ENCODE measurements at places on chromosomes 3 and 15.
A peak's percentile ranks its signal among the peaks of the same experiment; 100 is the strongest.

DNA sequence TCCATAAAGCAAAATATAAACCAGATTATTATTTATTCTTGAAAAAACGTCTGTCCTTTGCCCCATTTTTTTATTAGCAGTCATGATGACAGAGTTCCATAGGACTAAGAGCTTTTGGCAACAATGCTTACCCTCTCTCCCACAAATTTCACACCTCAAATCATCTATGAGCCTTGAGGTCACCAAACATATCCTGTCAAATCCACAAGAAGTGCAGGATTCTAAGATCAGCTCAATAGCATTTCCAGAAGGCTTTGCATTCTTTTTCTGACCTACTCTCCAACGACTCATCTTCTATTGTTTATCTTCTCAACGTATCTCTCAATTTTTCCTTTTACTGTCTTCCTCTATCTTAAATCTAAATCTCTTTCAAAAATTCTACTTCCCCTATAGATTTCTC is 619.1 kb upstream of the BCHE start:
- DNase-seq, result no peak

DNA sequence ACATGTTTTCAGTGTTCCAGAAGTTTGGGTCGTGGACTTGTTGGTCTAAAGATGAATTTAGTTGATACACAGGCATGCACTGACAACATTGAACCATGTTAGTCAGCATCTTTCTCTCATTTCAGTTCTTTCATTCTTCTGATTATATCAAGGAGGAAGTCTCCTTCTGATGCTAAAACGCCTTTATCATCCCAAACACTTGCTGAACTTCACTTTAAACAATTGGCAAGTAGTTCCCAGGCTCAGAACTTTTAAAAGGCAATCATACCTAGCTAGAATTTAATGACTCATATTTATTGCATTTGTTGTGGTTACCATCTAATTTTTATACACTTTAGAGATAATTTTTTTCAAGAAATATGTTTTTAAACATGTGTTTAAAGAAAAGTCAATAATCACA is 15.9 kb downstream of the LMCD1 start:
- DNase-seq, result no peak

DNA sequence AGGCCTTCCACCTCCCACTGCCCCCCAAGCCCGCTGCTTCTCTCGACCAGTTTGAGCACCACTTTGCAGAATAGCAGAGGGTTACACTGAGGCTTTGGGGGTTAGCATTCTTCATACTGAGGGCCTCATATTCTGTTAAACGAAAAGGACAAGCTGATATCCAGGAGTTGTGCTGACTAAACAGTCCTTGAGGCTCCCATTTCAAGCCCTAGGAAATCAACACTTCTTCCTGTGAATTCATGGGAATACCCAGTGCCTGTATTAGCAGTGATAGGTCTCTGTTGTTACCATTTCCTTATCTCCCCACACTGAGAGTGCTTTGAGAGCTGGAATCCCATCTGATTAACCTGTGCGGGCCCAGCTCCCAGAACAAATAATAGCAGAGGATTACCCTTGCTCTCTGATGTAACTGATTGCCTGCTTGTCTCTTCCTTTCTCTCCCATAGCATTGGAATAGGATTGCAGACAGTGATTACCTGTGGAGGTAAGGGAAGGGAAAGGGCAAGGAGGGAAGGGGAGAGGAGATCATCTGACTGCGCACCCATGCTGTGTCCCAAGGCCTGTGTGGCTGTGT is 930 bp downstream of the FBXW12 start:
- DNase-seq, result no peak

- no peak for DNase-seq
These were observed 118.7 kb upstream of the PTPRG start for GRCh38 chr3:61442696-61443095.

- no peak for DNase-seq
These were observed 94.3 kb downstream of the AQP9 start for GRCh38 chr15:58232281-58233065.

DNA sequence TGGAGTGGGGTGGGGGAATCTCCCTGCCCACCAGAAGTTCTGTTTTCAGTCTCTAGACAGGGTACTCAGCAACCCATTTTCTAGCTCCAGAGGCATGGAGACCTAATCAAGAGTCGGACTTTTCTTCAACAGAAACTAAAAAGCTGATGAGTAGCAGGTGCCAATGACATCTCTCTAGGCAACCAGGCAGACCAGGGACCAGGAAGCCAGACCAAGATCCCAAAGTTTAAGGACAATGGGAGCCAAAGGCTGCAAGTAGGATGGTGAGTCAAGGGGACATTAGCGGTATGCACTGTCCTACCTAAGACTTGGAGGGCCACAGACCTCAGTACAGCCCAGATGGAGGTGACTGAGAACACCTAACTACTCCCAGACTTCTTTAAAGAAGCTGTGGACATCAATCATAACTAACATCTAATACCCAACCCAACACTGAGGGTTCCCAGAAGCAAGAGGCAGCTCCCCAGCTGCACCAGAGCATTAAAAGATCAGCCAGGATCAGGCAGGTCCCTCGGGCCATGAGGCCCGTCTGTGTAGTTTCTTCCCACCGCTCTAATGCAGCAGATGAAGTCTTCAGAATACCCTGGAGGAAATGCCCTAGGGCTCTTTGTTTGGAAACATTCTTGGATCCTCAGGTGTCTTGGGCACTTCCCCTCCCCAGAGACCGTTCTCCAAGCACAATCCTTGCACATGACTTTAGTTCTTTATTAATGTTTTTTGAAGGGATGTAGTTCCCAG is 979 bp downstream of the CCDC71 start:
- DNase-seq, result peak; percentile 35

DNA sequence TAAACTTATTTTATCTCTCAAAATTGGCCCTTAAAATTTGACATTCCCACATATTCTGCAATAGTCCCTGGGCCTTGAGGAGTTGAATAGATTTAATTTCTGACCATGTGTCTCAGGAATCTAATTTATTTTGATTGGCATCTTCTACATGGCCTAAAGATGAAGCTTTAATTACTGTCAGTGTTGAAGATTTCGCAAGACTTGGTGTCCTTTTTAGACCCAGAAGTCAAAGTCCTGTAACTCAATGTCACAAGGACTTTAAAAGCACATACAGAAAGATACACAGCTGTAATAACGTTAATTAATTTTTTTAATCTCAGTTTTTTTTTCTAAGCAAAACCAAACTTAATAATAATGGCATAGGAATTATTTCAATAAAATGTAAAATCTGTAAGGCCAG is 163.9 kb downstream of the SUCNR1 start:
- no peak for DNase-seq

- DNase-seq, result no peak
These were observed 12.7 kb downstream of the SLC6A20 start for GRCh38 chr3:45783667-45784066.

- no peak for DNase-seq
These were observed 39.5 kb downstream of the MFSD1 start for GRCh38 chr3:158841387-158841786.

DNA sequence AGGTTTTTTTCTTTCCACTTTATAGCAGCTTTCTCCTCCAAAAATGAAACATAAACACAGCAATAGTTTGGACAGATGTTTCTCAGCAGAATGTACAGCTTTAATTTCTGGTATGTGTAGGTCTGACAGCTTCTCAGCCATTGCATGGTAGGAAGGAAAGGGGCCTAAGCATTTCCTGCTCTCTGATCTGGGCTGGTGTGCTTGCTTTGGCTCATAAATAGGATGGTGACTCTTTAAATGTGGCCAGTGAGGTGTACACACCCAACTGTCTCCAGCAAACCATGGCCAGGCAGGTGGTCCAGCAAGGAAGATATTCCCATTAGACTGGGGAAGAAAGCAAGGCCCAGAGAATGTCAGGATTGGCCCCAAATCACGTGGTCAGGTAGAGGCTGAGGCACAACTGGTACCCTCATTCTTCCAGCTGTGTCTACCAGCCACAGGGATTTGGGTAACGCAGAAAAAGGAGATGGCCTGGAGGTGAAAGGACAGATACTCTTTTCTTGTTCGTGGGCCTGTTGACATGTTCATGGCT is 52.1 kb downstream of the ITGA11 start:
- no peak for DNase-seq

DNA sequence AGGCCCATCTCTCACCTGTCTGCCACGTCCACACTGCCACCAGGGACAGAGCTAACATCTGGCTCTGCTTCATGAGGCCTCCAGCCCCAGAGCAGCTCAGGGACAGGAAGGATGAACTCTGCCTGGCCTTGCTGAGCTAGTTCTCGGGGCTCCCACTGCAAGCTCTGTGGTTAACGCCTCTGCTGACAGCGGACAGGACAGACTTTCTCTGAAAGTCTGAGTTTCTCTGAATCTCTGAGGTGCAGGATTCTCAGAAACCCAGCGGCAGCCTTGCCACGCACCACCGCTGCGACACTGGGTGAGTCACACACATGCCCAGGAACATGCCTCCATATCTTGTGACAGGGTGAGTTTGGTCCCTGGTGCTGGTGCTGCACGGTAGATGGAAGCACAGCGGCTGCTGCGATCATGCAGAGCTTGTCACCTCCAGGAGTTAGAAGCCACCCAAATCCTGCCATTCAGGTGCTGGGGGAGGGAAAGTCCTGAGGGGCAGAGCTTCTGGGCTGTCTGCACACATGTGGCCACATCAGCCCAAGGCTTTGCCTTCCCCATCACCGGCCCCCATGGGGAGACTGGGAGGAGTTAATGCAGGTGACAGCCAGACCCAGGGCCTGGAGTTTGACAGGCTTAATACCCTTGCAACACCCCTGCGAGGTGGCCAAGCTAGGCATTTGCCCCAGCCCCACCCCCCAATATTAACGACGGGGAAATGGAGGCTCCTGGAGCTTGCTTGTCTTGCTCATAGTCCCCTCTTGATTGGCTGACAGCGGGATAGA is 267.0 kb downstream of the PLCL2 start:
- no peak for DNase-seq

GRCh38 chr3:150309557-150309956 is 98.5 kb upstream of the TSC22D2 start:
- DNase-seq, result no peak

DNA sequence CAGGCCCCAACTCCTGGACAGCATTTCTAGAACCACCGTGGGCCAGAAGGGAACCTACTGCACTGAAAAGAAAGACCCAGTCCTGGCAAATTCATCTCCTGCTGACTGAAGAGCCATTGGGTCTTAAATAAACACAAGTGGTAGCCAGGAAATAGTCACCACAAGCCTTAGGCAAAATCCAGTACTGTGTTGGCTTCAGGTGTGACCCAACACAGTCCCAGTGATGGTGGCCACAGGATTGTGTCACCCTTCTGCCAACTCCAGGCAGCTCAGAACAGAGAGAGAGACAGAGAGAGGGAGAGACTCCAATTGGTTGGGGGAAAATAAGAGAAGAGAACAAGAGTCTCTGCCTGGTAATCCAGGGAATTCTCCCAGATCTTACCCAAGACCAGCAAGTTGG is 23.1 kb downstream of the NEDD4 start:
- DNase-seq, result no peak

- DNase-seq, result peak; percentile 82
These were observed 92.0 kb downstream of the PLXNA1 start for GRCh38 chr3:127074900-127075360.

DNA sequence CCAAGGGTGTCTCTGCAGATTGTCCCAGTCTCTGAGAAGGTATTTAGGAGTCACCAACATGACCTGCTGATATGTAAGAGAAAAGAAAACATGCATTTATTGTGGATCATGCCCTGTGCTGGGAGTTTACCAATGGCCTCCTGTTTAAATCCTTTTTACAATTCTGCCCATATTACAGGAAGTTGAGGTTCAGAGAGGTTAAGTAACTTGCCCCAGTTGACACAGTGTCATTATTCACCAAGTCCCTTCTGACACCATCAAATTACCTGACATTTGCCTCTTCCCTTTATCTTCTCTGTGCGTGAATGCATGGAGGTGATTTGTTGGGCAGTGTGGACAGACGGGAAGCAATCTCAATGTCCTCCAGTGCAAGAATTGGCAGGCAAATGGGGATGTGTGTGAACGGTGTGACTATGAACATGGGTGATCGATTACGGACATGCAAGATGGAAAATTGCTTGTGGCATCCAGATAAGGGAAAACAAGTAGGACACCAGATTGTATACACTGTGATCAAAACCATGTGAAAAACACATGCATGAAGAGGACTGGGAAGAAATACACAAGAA is 27.3 kb downstream of the ZNF710 start:
- no peak for DNase-seq

DNA sequence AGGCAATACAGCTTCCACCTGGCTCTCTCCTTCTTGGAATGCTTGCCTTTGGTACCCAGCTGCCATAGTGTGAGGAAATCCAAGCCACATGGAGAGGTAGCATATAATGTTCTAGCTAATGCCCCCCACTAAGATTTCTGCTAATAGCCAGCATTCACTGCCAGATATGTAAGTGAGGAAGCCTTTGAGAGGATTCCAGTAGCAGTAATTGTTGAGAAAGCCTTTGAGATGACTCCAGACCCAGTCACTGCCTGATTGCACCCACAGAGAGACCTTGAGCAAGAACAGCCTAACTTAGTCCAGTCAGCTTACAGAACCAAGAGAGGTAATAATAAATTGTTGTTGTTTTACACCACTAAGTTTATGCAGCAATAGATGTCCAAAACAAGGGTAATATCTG is 63.1 kb downstream of the STRIT1 start:
- DNase-seq, result peak; percentile 28

- DNase-seq, result no peak
These were observed 43.9 kb downstream of the NR2C2 start for GRCh38 chr3:14991151-14991742.

- DNase-seq, result no peak
These were observed 42.9 kb downstream of the IDH2 start for GRCh38 chr15:90059208-90059985.

GRCh38 chr3:35336601-35337000 is 302.7 kb upstream of the ARPP21 start:
- no peak for DNase-seq

GRCh38 chr15:84844964-84845363 is 27.8 kb downstream of the ALPK3 start:
- no peak for DNase-seq

GRCh38 chr3:97793420-97794019 is 28.3 kb upstream of the CRYBG3 start:
- DNase-seq, result peak; percentile 14

DNA sequence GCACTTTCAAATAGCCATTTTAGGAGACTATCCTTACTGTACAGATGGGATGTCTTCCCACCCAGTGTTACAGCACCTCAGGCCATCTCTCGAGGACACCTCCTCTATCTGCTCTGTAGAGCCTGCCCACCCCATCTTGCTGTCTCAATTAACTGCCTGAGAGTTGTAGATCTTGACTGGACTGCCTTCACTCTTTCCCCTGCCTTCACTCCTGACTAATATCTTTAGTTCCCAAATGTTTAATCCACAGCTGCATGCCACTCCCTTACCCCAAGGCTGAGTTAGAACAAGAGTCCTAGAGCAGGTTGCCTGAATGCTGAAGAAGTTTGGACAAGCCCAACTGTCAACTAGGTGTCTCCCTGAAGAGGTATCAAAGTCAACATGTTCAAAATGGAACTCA is 1.3 kb upstream of the PP2D1 start:
- no peak for DNase-seq
